Occipital lobe (tissue), 3 donors: ENCODE measurements at places on chromosomes 6 and 20. TPM values are rescaled to one million over a fixed set of nuclear protein-coding genes. Genes with fewer than 3 reads are reported as not detected.

Gene NRSN1
- total RNA-seq = 27.9 TPM

Gene ANKRD6
- total RNA-seq = 33.8 TPM

GRCh38 chr6:122114717-122115116, 284.7 kb upstream of the HSF2 start:
- DNase-seq = no peak

GRCh38 chr6:141483598-141484061, 649.1 kb upstream of the GJE1 start:
- no peak for DNase-seq

DNA sequence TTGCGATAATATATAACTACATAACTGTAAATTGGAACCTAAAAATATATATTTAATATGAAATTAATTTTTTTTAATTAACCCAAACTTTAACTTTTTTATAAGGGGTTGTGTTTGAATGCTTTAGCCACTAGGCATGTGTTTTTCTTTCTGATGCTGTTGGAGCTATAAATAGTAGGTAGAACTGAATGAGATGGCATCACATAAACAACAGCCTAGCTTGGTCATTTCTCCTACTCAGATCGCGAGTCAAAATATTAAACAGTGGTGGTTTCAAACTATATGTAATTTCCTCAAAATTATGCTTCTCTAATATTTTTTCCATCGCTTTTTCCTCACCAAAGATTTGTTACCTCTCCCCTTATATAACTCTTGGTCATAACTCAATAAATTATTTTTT, 243.2 kb downstream of the ARID1B start:
- DNase-seq = no peak

GRCh38 chr6:115443825-115444478, 616.7 kb downstream of the FRK start:
- no peak for DNase-seq

DNA sequence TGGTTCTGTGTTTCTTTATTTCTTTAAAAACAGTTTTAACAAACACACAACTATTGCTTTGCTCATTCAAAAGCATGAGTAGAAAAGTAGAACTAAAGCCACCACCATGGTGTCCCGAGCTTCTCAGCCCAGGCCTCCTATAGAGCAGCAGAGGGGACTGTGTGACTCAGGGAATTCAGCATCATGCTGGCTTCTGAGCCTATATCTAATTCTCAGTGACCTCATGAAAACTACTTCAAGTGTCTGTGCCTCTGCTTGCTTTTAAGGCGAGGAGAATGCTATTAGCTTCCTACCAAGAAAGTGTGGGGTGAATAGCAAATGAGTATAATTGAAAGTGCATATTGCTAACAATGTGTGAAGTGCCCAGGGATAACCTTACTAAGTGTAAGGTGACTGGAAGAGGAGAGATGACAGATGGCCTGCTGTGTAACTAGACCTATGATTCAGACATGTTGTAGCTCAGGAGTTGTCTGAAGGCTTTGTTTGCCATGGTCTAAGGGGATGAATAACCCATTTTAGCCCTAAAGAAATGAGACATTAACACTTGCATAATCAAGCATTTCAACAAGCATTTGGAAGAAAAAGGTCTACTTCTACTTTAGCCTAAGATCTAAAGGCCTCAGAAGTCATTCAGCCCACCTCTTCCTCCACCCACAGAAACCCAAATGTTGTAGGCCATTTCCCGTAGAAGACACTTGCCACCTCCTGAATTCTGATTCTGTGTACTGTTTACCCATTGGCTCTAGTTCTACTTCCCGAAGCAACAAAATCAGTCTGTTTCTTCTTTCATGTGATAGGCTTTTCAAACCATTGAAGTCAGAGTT, 121.5 kb upstream of the ARG1 start:
- DNase-seq = no peak

- DNase-seq = no peak
These were observed 40.5 kb upstream of the GATA5 start for GRCh38 chr20:62516338-62516737.
